ENCODE measurements at places on chromosomes 2 and 18.

- DNase-seq: no peak
- H3K36me3 ChIP-seq: peaks cover 29% of the 10 kb centered on the region
- H3K4me3 ChIP-seq: no peak overlapping the region
- H3K4me1 ChIP-seq: peaks cover 30% of the 10 kb centered on the region
These were observed 103.1 kb downstream of the SH3BP4 start for GRCh38 chr2:235054919-235055318.

DNA sequence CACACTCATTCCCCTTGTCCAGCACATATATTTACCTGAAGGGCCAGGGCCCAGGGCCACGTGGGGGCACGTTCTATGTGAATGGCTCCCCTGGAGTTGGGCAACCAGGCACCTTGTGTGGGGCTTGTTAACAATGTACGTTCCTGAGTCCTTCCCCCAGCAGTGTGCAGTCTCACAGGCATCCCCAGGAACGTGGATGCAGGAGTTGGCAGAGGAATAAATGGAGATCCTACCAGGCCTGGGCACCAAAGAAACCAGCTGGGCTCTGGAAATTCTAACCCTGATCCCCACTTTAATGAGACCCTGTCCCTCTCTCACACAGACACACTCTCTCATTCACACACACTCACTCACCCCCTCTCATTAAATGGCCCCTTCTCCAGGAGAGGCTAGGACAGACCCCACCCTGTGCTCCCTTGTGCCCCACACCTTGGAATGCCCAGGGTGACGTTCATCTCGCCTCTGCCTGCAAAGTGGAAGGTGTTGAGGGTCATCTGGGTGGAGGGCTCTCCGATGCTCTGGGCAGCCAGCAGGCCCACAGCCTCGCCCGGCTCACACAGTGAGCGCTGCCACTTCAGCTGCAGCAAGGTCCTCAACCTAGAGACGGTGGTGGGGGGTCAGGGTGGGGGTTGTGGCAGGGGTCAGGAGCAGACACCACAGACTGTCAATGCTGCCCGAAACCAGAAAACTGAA lies 65.6 kb downstream of the POLR1A start:
- H3K4me1 ChIP-seq: peaks cover 50% of the 10 kb centered on the region
- H3K27ac ChIP-seq: no peak overlapping the region
- no peak overlapping the region for H3K4me3 ChIP-seq
- H3K36me3 ChIP-seq: peaks cover 54% of the 10 kb centered on the region

DNA sequence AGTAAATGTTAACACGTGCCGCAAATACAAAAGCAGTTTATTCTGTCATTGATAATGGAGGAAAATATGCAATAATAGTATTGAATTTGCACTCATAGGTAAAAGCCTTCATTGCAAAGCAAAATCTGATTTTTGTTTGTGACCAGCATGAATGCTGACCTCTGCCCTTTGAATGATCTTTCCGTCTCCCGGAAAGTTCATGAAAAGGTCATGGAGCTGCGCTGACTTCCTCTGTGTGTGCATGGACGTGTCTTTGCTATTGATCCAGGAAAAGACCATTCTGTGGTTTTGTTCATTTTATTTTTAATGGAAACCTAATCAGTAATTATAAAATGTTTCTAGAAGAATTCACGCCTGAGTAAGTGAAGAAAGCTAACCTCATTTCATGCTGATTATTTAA lies 320.0 kb downstream of the MTX2 start:
- H3K36me3 ChIP-seq: no peaks in the 10 kb centered on the region
- DNase-seq: no peak
- peaks cover 22% of the 10 kb centered on the region for H3K27me3 ChIP-seq
- no peaks in the 10 kb centered on the region for H3K4me1 ChIP-seq

DNA sequence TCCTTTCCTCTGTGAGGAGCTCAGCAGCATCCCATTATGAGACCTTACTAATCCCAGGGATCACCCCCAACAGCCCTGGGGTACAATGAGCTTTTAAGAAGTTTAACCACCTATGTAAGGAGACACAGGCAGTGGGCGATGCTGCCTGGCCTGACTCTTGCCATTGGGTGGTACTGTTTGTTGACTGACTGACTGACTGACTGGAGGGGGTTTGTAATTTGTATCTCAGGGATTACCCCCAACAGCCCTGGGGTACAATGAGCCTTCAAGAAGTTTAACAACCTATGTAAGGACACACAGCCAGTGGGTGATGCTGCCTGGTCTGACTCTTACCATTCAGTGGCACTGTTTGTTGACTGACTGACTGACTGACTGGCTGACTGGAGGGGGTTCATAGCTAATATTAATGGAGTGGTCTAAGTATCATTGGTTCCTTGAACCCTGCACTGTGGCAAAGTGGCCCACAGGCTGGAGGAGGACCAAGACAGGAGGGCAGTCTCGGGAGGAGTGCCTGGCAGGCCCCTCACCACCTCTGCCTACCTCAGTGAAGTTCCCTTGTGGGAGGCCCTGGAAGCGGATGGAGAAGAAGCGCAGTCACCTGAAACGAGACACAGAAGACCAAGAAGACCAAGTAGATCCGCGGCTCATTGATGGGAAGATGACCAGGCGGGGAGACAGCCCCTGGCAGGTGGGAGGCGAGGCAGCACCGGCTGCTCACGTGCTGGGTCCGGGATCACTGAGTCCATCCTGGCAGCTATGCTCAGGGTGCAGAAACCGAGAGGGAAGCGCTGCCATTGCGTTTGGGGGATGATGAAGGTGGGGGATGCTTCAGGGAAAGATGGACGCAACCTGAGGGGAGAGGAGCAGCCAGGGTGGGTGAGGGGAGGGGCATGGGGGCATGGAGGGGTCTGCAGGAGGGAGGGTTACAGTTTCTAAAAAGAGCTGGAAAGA lies 7.6 kb downstream of the PROC start:
- DNase-seq: no peak
- peaks cover 15% of the 10 kb centered on the region for H3K4me1 ChIP-seq

DNA sequence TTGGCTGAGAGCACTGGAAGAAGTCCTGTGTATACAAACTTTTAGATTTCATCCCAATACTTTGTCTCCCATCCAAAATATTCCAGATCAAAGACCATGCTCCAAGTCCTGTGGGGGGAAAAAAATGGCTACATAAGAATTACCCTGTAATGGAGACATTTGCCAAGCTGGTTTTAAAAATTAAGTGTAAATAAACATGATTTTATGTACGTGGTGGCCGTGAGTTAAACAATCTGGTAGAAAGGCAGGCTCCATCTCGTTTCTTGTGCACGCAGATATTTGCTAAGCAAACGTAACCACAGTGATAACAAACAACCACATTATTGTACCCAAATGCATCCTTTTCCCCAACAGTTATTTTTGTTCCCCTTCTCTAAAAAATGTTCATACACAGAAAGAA lies 176.4 kb downstream of the ZNF516 start:
- no peaks in the 10 kb centered on the region for H3K36me3 ChIP-seq
- no peak overlapping the region for H3K4me3 ChIP-seq
- no peak overlapping the region for H3K27ac ChIP-seq

GRCh38 chr2:126785862-126786261 lies 112.8 kb upstream of the TEX51 start:
- H3K36me3 ChIP-seq: no peaks in the 10 kb centered on the region
- H3K27ac ChIP-seq: no peak overlapping the region
- peaks cover 54% of the 10 kb centered on the region for H3K27me3 ChIP-seq
- no peaks in the 10 kb centered on the region for H3K4me1 ChIP-seq

GRCh38 chr2:81672516-81672915 lies 1368.0 kb upstream of the LRRTM1 start:
- no peak for DNase-seq
- H3K27ac ChIP-seq: no peak overlapping the region
- no peaks in the 10 kb centered on the region for H3K4me1 ChIP-seq

DNA sequence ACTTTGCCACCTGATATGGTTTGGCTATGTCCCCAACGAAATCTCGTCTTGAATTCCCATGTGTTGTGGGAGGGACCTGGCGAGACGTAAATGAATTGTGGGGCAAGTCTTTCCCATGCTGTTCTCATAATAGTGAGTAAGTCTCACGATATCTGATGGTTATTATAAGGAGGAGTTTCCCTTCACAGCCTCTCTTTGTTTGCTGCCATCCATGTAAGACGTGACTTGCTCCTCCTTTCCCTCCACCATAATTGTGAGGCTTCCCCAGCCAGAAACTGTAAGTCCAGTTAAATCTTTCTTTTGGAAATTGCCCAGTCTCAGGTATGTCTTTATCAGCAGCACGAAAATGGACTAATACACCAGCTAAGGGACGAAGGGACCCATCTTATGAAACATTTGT lies 1303.3 kb downstream of the SUCLG1 start:
- H3K36me3 ChIP-seq: no peaks in the 10 kb centered on the region
- no peak overlapping the region for H3K4me3 ChIP-seq
- H3K27me3 ChIP-seq: no peaks in the 10 kb centered on the region
- no peaks in the 10 kb centered on the region for H3K4me1 ChIP-seq

- peaks cover 99% of the 10 kb centered on the region for H3K4me1 ChIP-seq
- peak overlapping the region; percentile 85 for H3K27ac ChIP-seq
- H3K36me3 ChIP-seq: peaks cover 40% of the 10 kb centered on the region
- DNase-seq: no peak
These were observed 12.9 kb downstream of the FHL2 start for GRCh38 chr2:105385731-105386540.

- H3K36me3 ChIP-seq: no peaks in the 10 kb centered on the region
- no peaks in the 10 kb centered on the region for H3K4me1 ChIP-seq
- no peak overlapping the region for H3K27ac ChIP-seq
- DNase-seq: no peak
These were observed 80.1 kb upstream of the SMAD7 start for GRCh38 chr18:49030692-49031443.

DNA sequence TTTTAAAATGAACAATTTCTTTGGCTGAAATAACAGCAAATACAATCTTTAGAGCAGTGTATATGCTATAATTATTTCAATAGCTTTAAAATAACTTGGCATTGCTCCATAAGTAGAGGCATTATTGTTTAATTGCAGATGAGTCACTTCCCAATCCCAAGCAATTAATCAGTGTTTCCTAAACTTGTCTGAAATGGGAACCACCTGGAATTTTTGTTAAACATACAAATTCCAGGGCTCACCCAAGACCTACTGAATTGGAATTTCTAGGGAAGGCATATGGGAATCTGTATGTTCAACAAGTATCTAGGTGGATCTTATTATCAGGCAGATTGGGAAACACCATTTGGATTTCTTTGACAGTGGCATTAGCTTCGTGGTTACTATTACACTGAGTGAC lies 27.1 kb upstream of the FMNL2 start:
- H3K4me1 ChIP-seq: no peaks in the 10 kb centered on the region
- H3K27ac ChIP-seq: no peak overlapping the region
- DNase-seq: no peak
- no peaks in the 10 kb centered on the region for H3K27me3 ChIP-seq
- no peak overlapping the region for H3K4me3 ChIP-seq

GRCh38 chr2:28591711-28592335 lies 96.0 kb downstream of the PLB1 start:
- H3K27me3 ChIP-seq: no peaks in the 10 kb centered on the region
- peaks cover 47% of the 10 kb centered on the region for H3K4me1 ChIP-seq
- H3K27ac ChIP-seq: no peak overlapping the region
- no peak for DNase-seq
- no peaks in the 10 kb centered on the region for H3K36me3 ChIP-seq

DNA sequence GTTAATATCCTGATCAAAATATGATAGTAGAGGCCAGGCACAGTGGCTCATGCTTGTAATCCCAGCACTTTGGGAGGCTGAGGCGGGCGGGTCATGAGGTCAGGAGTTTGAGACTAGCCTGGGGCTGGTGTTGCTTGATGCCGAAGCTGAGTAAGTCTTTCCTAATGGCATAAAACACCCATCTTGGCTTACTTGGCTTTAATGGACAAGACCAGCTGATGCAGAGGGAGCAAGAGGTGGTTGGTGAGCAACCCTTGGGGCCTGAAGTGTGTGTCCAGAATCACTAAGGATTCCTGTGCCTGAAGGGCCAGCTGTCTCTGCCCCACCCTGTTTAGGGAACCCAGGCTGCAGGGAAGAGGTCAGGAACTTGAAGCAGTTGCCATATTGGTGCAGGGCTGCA lies 217.2 kb downstream of the ARL4C start:
- H3K4me3 ChIP-seq: no peak overlapping the region
- peaks cover 32% of the 10 kb centered on the region for H3K27me3 ChIP-seq
- H3K36me3 ChIP-seq: no peaks in the 10 kb centered on the region
- peaks cover 6% of the 10 kb centered on the region for H3K4me1 ChIP-seq
- H3K27ac ChIP-seq: no peak overlapping the region
- DNase-seq: no peak

DNA sequence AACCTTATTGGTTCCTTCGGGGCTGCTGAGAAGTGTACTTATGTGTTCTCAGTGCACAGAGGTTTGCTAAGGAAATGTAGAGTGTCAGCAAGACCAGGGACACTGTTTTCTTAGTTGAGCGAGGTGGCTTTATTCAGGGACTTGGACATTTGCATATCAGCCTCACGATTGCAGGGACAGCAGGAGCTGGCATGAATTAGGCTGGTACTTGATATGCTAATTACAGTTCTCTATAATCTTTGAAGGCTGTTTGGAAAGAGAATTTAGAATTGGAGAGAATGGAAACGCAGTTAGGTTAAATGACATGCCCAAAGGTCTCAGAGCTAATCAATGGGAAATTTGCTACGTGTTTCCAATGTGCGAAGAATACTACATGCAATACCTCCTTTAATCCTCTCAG lies 18.7 kb upstream of the MTCL1 start:
- H3K4me3 ChIP-seq: no peak overlapping the region
- H3K27ac ChIP-seq: no peak overlapping the region
- DNase-seq: no peak
- H3K36me3 ChIP-seq: no peaks in the 10 kb centered on the region
- no peaks in the 10 kb centered on the region for H3K4me1 ChIP-seq

DNA sequence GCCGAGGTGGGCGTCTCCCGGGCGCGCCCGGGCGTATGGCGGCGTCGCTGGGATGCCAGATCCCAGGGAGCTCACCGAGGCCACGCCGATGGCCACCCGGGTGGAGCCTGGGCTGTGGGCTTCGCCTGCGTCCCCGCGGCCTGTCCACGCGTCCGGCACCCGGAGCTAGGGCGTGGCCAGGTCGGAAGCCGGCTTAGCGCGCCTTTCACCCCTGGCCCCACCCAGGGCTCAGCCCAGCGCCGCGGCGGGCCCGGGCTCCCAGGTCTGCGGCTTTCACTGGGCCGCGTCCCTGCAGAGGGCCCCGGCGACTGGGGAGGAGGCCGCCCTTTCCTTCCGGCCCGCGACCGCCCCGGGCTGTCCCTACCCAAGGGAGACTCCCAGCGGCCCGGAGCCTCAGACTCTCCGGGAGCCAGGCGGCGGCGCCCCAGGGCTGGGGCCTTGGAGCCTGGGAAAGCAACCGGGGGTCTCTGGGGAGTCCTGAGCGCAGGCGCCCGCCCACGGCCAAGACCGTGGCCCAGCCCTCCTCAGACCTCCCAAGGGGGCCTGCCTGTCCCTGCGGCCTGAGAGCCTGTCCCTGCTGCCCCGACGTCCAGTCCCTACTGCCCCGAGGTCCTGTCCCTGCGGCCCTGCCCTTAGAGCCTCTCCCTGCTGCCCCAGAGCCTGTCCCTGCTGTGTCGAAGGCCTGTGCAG lies 36.3 kb upstream of the ITM2C start:
- H3K36me3 ChIP-seq: no peaks in the 10 kb centered on the region
- DNase-seq: peak; percentile 49
- peak overlapping the region; percentile 60 for H3K4me3 ChIP-seq
- H3K27me3 ChIP-seq: peaks cover 72% of the 10 kb centered on the region
- H3K4me1 ChIP-seq: peaks cover 11% of the 10 kb centered on the region

DNA sequence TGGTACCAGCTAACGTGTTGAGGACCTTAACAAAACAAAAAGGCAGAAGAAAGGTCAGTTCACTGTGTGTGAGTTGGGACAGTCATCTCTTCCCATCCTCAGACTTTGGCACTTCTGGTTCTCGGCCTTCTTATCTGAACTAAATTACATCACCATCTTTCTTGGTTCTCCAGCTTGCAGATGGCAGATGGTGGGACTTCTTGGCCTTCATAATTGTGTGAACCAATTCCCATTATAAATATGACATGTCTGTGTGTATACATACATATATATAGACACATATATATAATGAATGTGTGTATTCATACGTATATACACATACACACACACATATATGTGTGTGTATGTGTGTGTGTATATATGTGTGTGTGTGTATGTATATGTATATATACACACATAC lies 301.2 kb upstream of the TRIB2 start:
- peaks cover 17% of the 10 kb centered on the region for H3K4me1 ChIP-seq
- no peaks in the 10 kb centered on the region for H3K36me3 ChIP-seq
- no peak for DNase-seq
